Memory B cell (primary cell): ENCODE measurements at places on chromosomes 6 and 20.
A peak's percentile ranks its signal among the peaks of the same experiment; 100 is the strongest.

GRCh38 chr20:32036716-32037485 lies 15.1 kb upstream of the HCK start:
- H3K27me3 ChIP-seq: peaks cover 6% of the 10 kb centered on the region
- no peak overlapping the region for H3K27ac ChIP-seq
- no peak overlapping the region for H3K4me3 ChIP-seq

DNA sequence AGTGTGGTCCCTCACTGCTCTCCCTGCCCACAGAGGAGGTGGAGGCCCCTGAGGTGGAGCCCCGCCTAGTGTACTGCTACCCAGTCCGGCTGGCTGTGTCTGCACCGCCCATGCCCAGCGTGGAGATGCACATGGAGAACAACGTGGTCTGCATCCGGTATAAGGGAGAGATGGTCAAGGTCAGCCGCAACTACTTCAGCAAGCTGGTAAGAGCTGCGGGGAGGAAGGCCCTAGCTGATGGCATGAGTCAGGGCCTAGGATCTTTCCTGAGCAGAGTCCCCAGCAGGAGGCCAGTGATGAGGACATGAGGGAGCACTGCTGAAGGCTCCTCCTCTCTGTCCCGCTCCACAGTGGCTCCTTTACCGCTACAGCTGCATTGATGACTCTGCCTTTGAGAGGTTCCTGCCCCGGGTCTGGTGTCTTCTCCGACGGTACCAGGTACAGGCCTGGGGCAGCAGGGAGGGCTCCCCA lies 11.2 kb downstream of the PCIF1 start:
- peaks cover 29% of the 10 kb centered on the region for H3K36me3 ChIP-seq
- H3K4me1 ChIP-seq: peaks cover 13% of the 10 kb centered on the region
- DNase-seq: no peak

- H3K27me3 ChIP-seq: no peaks in the 10 kb centered on the region
Measured at GRCh38 chr20:12740647-12741046, 268.1 kb upstream of the SPTLC3 start.

GRCh38 chr20:23365390-23366165 lies 3.6 kb downstream of the GZF1 start:
- DNase-seq: no peak
- peak overlapping the region; percentile 78 for H3K27ac ChIP-seq
- no peaks in the 10 kb centered on the region for H3K27me3 ChIP-seq
- peak overlapping the region; percentile 32 for H3K4me3 ChIP-seq

DNA sequence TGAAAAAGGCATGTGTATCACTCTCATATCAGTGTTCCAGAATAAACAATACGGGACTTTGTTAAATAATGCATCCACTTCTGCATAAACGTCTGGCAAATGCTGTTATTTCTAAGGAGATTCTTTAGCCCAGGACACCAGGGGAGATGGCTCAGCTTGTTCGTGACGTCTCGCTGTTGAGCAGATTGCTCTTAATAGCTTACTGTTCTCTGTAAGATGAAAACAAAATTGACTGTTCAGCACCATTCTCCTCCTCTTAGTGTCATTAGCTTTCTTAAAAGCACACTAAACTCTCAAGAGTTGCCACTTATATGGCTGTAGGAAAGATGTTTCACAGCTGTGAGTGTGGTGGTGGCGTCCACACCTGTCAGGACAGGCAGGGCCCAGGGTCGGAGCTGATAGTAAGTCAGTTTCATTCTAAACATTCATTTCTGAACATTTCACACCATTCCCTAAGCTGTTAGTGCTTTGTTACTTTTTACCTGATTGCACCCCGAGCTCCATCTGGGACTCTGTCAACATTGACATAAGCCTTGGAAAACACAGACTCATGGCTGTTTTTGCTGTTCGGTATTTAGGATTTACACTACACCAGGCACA lies 132.1 kb downstream of the ZDHHC14 start:
- H3K27ac ChIP-seq: peak overlapping the region; percentile 49
- H3K36me3 ChIP-seq: peaks cover 15% of the 10 kb centered on the region
- no peaks in the 10 kb centered on the region for H3K27me3 ChIP-seq
